H7 (cell line): ENCODE measurements at places on chromosomes 5 and 9.

- no peak for DNase-seq
Observed at GRCh38 chr9:109421026-109421970, 76.8 kb downstream of the PTPN3 start.

- DNase-seq, result no peak
Observed at GRCh38 chr9:121930956-121931355, 162.2 kb downstream of the TTLL11 start.

GRCh38 chr9:109244179-109245132, 76.4 kb downstream of the EPB41L4B start:
- peak; percentile 79 for DNase-seq

DNA sequence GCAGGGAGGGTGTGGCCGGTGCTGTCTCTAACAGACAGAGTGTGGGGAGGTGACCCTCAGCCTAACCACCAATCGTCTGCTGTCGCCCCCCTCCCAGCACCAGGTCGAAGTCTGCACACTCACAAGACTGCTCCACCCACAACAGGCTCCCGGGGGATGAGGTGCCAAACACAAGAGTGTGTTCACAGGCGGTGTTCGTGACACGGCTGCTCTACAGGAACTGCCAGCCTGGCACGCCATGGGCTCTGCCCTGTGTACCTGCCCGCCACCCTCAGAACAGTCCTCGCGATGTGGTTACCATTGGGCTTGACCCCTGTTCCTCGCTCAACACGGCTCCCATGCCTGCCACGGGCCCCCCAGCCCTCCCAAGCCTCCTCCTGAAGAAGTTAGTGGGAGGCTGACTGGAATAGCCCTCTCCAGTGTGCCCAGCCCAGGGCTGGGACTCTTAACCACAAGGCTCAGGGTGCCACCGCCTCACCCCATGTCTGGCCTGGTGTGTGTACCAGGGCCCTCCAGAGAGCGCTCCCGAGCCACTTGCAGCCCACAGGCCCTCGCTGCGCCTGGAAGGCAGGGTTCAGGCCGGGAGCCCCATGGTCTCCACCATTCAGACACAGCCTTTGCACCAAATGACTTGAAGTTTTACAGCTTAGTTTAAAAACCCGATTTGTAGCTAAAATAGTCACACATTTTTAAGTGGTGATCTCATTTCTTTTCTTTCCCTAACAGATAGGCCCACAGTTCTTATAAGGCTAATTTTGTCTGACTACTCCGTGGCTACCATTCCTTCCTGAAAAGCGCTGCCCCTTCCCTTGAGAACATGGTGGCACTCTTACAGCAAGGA, 102.5 kb downstream of the CAMSAP1 start:
- DNase-seq, result peak; percentile 91

DNA sequence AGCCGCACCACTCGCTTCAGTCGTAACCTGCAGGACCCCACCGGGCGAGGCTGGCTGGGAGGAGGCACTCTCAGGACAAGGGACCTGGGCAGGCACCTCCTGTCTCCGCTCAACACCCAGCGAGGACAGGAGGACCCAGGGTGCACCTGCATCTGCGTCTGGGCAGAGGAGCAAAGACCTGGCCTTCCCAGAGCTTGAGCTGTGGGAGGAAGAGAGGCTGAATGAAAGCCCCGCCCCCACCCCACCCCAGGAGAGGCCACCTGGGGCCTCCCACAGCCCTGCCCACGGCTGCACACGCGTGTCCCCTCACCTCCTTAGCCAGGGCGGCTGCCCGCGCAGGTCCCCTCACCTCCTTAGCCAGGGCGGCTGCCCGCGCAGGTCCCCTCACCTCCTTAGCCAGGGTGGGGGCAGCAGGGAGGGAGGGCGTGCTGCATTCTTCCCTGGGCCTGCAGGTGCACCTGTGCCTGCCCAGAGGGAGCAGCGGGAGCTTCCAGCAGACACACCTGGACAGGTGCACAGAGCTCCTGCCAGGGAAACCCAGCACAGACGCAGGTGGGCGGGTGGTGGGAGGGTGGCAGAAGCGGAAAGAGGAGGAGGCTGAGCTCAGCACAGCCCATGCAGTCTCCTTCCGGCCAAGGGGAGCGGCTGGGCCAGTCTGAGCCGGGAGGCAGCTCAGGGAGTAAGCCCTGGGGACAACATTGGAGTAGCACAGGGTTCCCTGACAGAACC, 18.5 kb upstream of the SLC12A7 start:
- DNase-seq, result peak; percentile 85

DNA sequence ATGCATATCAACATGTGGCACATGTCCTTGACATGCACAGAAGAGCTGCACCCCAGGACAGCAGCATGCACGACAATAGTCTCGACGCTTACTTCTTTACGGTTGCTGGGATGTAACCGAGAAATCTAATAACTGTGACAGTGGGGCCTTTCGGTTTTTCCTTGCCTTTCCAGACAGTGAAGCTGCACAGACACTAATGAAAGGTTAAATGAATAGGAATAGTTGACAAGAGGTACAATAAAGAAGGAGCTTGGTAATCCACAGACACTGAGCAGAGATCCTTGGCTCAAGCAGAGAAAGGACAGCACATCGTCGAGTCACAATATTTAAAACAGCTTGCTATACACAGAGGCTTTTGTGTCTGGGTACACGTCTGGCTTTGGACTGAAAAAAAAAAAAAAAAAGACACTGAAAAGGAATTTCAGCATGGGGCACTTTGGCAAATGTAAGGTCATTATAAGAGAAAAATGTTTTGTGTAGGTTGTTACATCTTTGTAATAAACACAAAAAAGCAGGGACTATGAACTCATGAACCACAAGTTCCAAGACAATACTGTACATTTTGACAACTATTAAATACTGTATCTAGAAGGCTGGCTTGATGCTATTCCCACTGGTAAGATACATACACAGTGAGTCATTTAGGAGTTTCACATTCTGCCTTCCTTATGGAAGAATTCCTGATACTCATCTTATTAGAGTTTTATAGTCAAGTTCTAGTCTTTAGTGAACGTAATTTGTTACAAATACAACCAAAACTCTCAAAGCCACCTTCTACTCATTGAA, 5.6 kb downstream of the BNC2 start:
- DNase-seq, result no peak

GRCh38 chr5:55908804-55909203, 57.6 kb downstream of the IL31RA start:
- no peak for DNase-seq

GRCh38 chr9:137085920-137086530, 760 bp upstream of the MAN1B1 start:
- DNase-seq, result peak; percentile 85

DNA sequence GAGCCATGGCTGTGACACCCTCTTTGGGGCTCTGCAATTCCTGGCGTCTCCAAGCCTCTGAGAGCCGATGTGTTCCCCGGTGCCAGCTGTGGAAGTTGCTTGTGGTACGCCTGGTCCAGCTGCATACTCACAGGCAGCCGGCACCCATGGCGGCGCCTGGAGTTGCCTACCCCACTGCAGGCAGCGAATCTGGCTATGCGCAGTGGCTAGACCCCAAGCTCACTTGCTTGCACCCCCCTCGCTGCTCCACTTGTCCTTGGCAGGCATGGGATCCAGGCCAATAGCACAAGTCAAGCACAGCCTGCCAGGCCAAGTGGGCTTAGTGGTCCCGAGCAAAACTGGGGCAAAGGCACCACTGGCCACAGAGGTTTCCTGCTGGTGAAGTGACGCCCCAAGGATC, 24.7 kb upstream of the GABRA6 start:
- no peak for DNase-seq

- no peak for DNase-seq
Observed at GRCh38 chr5:154701181-154701580, 54.0 kb upstream of the LARP1 start.

DNA sequence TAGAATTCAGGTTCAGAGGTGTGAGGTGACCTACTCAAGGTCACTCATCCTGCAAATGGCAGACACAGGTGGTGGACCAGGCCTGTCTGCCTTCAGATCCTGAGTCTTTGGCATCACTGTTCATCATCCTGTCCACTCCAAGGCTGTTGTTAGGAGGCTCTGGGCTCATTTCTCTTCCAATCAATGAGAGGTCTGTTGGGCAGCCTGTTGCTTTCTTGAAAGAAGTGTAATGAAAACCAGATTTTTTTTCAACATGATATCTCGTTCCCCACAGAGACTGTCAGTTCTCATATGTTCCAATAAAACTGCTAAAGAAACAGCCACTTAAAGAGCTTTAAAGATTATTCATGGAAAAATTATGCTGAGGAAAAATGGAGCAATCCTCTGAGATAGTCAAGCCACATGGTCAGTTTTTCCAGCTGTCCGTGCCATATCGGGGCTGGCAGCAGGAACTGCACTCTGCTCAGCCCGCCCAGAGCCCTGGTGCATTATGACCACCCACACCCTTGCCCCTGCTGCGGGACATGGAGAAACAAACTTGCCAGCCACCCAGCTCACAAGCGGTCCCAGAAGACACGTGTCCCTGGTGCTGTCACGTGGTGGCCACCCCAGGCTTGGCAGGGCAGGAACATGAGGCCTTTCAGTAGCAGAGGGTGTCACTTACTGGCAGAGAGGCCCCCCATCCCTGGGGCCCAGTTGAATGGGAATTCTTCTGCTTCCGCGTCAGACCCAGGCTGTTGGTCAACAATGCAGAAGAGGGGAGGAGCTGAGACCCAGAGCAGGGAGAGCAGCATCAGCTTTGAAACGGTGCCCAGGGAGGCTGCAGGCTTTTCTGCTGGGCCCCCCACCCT, 63.7 kb upstream of the ANGPTL2 start:
- no peak for DNase-seq
